Suppressor macrophage (primary cell): ENCODE measurements at places on chromosomes 7 and 10.

DNA sequence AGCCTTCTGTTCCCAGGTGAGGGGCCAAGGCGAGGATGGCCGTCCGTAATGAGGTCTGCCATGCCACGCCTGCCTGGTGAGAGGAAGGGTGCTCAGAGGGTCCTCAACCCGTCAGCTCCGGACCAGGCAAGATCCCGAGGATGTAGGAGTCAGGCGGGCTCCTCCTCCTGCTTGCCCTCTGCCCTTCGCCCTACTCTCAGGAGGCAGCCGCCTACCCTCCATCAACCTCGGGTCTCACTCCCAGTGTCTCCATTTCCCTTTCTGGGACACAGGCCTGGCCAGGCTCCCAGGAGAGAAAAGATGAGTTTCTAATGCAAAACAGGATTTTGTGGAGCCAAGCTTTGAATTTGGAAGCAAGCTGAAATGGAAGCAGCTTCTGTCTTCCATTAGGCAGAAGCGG lies 184.0 kb downstream of the PTPN20 start:
- no peak for DNase-seq

- DNase-seq, result no peak
Observed at GRCh38 chr10:19977097-19977521, 160.9 kb downstream of the PLXDC2 start.

DNA sequence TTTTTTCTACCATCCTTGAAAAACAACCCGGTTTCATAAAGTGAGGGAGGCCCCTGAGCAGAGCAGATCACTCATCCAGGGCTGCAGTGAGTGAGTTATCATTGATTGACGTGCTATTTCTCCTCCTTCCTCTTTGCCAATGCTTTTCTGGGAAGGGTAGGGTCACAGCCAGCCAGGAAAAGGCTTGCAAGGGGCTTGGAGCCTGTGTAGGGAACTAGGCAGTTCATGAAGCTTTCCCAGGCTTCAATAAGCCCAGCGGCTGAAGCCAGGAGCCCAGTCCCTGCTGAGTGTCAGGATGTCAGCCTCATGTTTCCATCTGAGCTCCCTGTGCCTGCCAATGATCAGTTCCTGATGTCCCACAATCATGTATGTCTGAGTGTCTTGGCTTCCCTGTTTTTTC lies 584.7 kb downstream of the GALNT17 start:
- no peak for DNase-seq

DNA sequence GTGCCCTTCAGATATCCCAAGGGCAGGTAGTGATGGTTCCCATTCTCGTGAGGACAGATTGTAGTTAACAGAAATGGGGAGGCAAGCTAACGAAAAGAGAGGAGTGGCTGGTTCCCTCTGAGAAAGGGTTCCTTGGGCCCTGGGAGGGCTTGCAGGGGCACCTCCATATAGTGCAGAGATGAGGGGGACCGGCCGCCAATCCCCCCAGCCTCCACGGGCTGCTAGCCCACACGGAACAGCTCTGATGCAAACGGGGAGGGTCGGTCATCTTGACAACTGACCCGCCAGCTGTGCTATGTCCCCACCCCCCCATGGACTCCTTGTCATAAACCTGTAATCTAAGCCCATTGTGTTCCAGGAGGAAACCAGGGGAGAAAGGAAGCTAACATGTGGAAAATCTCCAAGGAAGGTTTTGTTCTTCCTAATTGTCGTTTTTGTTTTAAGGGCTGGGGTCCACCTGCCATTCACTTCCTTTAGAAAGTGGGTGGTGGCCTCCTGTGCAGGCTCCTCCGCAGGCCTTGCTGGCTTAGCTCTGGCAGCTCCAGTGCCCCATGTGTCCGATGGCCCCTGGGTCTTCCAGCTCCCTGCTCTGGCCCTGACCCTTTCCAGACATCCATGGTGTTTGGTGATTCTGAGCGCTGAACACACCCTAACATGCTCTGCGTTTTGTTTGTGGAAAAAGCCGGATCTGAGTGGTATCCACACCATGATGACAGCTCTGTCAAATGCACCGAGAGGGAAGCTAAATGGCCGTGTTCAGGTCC lies 15.9 kb downstream of the ADCY1 start:
- no peak for DNase-seq

DNA sequence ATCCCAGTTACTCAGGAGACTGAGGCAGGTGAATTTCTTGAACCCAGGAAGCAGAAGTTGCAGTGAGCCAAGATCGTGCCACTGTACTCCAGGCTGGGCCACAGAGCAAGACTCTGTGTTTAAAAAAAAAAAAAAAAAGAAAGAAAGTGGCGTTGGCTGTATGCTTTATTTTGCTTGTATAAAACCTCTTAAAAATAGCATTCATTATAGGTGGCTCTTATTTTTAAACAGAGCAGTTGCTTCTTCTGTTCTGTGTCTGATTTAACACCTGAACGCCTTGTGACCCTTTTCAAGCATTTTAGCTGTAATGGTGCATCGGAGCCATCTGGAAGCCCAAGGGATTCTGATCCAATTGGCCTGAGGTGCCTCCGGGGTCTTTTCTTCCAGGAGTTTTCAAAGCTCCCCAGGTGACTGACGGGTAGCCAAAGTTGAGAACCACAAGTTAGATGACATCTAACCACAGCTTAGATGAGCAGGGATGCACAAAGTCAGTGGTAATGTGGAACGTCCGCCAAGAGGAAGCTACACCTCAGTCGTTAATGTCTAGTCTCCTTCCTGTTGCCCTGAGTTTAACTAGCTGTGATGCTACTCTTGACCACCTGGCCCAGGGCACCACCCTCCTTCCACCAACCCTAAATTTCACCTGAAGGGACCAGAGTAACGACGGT lies 274.6 kb upstream of the KLF6 start:
- no peak for DNase-seq

GRCh38 chr7:155251831-155252230 lies 45.8 kb upstream of the INSIG1 start:
- DNase-seq, result no peak

GRCh38 chr7:157707983-157708918 lies 371.4 kb downstream of the DNAJB6 start:
- DNase-seq, result no peak

- DNase-seq, result no peak
Observed at GRCh38 chr10:70479165-70479581, 606 bp downstream of the PALD1 start.

- DNase-seq, result no peak
Observed at GRCh38 chr7:136030867-136031318, 53.7 kb upstream of the MTPN start.

- no peak for DNase-seq
Observed at GRCh38 chr7:151095828-151096475, 9.7 kb downstream of the AGAP3 start.

- DNase-seq, result peak; percentile 74
Observed at GRCh38 chr7:17706734-17707133, 233.6 kb downstream of the SNX13 start.

DNA sequence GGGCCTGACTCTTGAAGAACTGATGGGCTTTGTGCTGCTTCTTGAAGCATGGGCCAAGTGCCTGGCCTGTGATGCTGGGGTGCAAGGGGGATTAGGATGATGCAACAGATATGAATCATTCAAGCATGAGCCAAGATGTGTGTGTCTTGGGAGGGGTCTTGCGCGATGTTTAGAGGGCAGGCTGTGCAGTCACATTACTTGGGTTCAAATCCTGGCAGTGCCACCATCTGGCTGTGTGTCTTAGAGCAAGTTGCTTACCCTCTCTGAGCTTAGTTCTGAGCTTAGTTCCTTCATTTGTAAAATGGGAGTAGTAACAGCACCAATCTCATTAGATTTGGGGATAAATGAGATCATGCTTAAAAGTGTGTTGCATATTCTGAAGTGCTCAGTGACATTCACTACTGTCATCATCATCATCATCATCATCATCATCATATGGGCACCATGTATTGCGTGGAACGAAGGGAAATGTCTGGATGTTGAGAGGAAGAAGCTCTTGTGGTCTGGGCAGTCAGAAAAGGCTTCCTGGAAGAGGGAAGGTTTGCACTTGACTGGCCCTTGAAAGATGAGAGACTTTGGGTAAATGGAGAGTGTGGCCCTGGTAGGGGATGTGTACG lies 9.3 kb downstream of the UNC5B start:
- DNase-seq, result no peak

GRCh38 chr10:42969147-42969546 lies 107.7 kb upstream of the RET start:
- DNase-seq, result no peak

- DNase-seq, result no peak
Observed at GRCh38 chr7:93799750-93800357, 90.7 kb downstream of the TFPI2 start.

DNA sequence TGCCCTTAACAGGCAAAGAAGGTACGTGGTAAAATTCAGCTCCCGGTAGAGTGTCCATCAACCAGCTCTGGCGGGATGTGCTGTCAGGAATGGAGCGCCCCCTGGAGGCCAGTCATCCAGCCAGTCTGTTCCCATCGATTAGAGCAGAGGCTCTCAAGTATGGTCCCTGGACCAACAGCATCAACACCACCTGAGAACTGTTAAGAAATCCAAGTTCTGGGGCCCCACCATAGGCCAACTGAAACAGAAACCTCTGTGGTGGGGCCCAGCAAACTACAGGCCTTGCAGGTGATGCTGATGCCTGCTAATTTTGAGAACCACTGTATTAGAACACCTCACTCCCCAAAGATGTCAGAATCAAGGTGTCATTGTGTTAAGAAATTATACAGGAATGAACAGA lies 109.2 kb downstream of the DPY19L1 start:
- DNase-seq, result peak; percentile 30

DNA sequence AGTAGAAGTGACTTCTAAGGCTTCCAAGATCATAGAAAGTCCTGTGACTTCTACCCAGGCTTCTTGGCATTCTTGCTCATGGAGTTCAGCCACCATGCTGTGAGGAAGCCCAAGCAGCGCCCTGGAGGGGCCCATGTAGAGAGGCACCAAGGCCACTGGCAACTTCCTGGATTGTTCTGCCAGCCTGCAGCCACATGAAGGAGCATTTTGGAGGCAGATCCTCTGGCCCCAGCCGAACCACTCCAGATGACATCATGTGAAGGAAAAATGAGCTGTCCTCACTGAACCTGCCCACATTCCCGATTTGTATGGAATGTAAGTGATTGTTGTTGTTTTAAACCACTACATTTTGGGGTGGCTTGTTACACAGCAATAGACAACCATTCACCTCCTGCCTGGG lies 51.5 kb upstream of the MNX1 start:
- DNase-seq, result no peak
